Suppressor macrophage treated with lipopolysaccharide for 1 hour (primary cell): ENCODE measurements at places on chromosomes 4 and X.

DNA sequence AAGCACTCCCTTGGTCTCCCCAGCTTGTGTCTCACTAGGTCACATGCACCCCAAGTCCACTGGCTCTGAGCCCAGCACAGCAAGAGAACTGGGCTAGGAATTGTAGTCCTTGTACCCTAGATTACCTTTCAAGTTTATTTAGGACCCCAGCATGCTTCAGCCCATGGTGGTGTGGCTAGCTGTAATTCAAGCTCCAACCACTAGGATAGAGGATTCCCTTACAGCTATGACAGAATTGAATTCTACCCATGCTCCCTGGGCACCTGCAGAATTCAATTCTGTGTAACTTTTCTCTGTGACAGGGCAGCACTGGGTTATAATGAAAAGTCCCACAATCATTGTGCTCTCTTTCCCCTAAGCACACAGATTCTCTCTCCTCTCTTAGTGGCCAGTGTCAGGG is 253.8 kb upstream of the DMD start:
- DNase-seq = no peak

- no peak for DNase-seq
These were observed 97.0 kb downstream of the MID1IP1 start for GRCh38 chrX:38898261-38898660.

GRCh38 chr4:14994242-14994641 is 8.0 kb upstream of the CPEB2 start:
- peak; percentile 88 for DNase-seq

DNA sequence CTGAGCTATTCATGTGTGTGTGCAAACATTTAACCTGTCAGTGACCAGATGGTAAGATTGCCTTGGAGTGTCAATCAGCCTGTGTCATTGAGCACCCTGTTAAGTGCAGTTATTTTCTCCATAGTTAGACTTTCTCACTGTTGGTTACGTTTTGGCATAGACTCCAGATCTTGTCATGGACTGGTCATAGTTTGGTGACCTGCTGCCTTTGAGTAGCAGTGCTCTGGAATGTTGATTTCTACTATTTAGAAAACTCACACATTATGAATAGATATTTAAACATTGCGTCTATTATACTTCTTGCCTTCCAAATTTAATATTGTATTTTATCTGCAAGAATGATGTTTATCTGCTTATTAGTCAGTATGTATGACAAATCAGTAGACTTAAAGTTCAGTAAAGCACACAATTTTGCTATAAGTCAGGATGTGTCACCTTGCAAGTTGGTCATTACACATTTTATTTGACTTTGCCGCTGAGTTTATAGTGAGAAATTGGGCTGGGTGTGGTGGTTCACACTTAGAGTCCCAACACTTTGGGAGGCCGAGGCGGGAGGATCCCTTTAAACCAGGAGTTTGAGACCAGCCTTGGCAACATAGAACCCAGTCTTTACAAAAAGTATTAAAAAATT is 42.4 kb downstream of the KIAA0232 start:
- DNase-seq = no peak

DNA sequence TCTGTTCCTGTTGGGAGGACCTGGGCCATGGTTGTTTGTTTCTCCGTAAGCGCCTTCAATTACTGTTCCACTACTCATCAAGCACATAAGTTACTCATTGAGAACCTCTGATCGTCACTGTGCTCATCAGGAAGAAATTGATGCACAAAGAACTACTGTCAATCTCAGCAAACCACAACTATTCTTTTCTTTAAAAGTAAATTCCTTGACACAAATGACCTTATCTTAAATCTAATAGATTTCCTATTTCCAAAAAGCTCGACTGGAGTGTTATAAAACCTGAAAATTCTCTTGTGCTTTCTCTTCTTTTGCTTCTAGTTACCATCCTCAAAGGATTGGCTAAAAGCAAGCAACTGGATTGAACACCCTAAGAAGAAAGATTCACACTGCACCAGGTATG is at the start of gene MUC7:
Gene MUC7 (plus strand): TSS at position 301 of the 400 bp plus-strand sequence. CDS start 1,825 bp downstream, outside the sequence.
- DNase-seq = peak; percentile 3

DNA sequence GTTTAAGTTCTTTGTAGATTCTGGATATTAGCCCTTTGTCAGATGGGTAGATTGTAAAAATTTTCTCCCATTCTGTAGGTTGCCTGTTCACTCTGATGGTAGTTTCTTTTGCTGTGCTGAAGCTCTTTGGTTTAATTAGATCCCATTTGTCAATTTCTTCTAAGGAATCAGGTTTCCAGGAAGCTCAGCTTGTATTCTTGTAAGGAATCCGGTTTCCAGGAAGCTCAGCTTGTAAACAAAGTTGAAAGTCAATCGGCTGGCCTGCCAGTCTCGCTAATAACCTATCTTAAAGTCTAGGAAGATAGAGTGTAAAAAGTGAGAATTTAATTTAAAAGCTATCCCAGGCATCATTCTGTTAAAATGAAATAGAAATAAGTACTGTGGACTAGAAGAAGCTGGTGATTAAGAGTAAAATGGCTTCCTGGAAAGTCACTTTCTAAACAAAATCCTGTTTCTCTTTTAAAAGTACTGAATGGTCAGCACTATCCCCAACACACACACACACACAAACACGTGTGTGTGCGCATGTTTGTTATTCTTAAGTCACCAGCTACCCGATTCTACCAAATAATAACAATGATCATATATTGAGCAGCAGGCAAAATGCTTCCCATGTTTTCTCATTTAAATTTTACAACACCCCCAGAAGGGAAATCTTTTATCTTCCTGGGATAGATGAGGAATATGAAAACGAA is 171.7 kb downstream of the PAPSS1 start:
- DNase-seq = no peak

DNA sequence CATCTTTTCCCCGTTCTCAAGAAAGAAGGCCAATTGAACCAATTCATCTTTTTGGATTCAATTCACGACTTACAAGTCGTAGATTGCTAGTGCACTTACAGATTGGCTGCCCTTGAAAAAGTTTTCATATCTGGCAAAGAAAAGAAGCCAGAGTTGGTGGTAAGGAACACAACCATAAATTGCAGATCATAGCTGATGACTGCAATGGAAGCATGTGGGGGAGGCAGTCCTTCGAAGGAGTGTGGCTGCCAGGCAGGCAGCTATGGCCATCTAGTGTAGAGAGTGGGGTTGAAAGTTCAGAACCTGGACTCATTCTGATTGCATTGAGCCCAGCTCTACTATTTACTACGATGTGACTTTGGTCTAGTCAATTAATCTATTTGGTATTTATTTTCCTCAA is 4.5 kb downstream of the GPM6A start:
- no peak for DNase-seq

DNA sequence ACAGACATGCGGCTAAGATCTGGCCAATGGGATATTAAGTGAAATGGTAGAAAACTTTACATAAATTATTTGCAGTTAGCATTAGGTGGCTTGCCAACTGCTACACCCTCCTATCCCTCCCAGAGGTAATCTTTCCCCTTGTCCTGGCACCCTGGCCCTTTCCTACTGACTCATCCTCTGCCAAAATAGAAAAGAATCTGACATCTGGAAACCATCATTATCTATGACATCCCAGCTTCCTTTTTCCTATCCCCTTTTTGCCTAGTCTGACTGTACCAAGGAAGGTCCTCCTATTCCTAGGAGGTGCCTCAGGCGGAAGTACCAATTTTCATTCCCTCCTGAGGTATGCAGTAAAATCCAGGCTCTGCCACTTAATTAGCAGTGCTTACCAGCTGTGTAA is 163.6 kb upstream of the KLF3 start:
- DNase-seq = no peak

DNA sequence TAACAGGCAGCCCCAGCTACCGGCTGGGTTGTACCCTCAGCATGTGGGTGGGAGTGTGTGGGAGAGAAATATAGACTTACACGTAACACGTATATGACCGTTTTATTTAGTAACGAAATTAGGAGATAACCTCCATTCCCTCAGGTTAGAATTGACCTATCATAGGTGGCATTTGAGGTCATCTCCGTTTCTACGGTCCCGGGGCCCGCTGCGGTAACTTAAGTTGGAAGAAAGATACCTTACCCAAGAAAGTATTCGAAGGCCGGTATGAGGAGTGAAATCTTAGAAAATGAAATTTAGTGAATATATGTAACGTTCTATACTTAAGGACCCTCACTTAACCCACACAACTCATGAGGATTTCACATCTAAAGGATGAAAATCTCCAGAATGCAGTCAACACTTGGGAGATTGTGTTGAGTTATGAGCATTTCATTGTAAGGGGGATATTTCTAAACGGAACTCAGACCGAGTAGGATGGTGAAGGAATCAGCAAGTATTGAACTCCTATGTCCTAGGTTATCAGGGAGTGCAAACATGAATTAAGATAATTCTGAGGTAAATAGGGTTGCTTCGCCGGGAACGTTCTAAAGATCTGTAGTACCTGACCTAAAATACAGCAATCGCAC is 891 bp downstream of the CISD2 start:
- peak; percentile 43 for DNase-seq

DNA sequence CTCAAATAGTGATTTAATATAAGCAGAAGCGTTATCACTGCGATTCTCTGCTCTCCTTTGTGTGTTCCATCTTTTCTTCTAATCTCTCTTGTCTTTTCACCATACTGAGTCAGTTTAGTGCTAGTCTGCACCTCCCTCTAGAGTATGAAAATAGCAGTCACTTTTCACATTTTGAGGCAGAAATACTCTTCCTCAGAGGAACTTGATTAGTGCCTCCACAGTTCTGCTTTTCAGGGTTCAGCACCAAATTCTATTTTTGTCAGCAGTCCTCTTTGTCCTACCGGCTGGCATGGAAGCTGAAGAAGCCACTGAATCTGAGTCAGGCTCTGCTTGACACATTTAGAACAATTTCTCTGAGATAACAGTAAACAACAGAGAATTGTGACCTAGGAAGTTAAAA is 49.7 kb upstream of the ANKRD17 start:
- DNase-seq = peak; percentile 81

GRCh38 chrX:132657876-132658275 is 169.0 kb upstream of the MBNL3 start:
- no peak for DNase-seq

- no peak for DNase-seq
These were observed 17.6 kb upstream of the DCUN1D4 start for GRCh38 chr4:51825341-51825740.

DNA sequence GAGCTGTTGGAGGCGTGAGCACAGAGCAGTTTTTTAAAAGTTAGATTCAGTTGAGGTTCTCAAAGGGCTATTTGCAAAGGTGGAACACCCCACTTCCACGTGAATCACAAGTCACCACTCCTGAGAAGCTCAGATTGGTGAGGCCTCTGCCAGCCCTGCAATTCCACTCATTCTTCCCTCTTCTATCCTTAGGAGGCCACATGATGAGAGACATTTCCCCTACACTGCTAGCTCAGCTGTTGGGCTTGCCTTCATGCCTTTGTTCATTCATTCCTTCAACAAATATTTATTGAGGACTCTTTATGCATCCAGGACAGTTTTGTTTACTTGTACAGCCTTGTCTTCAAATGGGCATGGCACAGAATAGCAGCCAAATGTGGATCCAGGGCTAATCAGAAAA is 3.7 kb downstream of the SRPX2 start:
- DNase-seq = no peak

DNA sequence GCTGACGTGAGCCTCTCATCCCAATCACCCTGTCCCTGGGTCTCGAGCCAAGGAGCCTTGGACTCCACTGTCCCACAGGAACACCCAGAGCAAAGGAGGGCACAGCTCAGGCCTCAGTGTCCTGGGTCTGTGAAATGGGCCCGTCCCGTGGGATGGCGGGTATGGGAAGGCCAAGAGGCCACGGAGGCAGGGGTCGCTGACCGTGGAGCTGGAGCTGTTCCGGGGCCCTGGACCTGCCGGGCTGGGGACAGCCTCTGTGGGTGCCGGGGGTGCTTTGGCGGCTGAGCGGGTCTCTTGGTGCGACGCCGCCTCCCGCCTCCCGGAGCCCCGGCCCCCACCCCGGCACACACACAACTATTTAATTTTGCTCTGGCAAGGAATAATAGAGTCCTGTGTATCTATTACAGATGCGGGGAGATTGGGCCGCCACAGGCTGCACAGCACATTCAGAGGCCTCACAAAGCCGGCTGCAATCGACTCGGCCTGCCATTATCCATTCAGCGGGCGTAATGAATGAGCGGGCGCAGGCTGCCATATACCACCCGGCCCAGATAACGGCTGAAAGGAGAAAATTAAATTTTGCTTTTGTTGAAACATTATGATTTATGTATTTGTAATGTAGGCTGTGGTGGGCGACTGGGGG is 83.9 kb upstream of the NKX1-1 start:
- DNase-seq = no peak

GRCh38 chr4:176002007-176002613 is 63.5 kb upstream of the WDR17 start:
- peak; percentile 47 for DNase-seq

- no peak for DNase-seq
These were observed 29.8 kb upstream of the SLC7A3 start for GRCh38 chrX:70960730-70961129.

- no peak for DNase-seq
These were observed 131.3 kb downstream of the PJA1 start for GRCh38 chrX:69033936-69034335.

- no peak for DNase-seq
These were observed 205.5 kb downstream of the PRR32 start for GRCh38 chrX:127025013-127025412.

GRCh38 chr4:108465886-108466500 is 154.4 kb upstream of the RPL34 start:
- no peak for DNase-seq

DNA sequence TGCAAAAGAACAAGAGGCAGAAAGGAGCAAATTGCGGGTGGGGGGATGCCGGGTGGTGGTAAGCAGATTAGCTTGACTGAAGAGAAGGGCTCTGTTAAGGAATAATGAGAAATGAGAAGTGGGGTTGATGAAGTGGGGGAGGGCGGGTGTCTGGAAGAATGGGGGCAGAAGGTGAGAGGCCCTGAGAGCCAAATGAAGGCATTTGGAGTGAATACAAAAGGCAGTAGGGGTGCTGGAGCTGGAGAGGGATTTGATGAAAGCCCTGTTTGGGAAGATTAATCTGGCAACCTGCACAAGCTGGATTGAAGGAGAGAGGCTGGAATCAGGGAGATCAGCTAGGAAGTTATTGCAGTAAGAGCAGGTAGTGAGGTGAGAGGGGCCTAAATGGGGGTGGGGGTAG is 82.1 kb downstream of the GUCY2F start:
- DNase-seq = no peak

DNA sequence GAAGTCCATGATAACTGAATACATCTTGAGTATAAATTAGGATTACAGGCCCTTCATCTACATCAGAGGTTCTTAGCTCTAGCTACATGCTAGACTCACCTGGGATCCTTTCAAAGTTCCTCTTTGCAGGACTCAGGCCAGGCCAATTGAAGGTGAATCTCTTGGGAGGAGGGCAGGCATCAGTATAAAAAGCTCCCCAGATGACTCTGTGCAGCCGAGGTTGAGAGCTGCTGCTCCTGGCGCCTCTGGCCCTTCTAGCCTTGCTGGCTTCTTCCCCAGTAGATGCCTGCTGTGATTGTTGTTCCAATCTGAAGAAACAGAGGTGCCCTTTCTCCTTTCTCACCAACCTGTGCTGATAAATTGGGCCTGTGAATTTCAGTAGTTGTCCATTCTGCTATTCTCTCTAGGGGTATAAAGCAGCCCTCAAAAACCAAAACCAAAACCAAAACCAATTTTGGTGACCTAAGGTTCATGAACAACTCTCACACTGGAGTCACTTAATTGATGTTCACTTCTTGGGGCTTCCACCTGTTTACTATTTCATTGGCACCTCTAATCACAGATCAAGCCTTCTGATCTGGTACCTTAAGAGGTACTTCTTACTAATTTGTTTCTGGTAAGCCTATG is 78.7 kb downstream of the SUPT20HL2 start:
- no peak for DNase-seq
